ENCODE measurements at places on chromosomes 4 and X.

- no peak for DNase-seq
These were observed 108.0 kb downstream of the ZNF330 start for GRCh38 chr4:141328560-141329173.

GRCh38 chr4:15683143-15683495, 1.5 kb downstream of the FAM200B start:
- no peak for DNase-seq

GRCh38 chr4:47278631-47279030, 184.9 kb downstream of the COMMD8 start:
- no peak for DNase-seq

- no peak for DNase-seq
These were observed 268.1 kb downstream of the DKK2 start for GRCh38 chr4:106767991-106768390.

DNA sequence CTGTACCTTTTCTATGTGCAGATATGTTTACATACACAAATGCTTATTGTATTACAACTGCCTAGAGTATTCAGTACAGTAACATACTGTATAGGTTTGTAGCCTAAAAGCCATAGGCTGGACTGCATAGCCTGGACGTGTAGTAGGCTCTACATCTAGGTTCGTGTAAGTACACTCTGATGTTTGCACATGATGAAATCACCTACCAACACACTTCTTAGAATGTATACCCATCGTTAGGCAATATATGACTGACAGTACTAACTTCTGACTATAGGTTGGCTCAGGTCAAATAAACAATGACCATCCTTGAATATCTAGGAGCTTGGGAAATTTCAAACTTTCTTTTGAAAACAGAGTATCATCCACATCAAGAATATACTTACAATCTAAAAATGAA, 139.0 kb downstream of the CORIN start:
- no peak for DNase-seq

GRCh38 chrX:84748965-84749656, 246.9 kb upstream of the HDX start:
- no peak for DNase-seq

DNA sequence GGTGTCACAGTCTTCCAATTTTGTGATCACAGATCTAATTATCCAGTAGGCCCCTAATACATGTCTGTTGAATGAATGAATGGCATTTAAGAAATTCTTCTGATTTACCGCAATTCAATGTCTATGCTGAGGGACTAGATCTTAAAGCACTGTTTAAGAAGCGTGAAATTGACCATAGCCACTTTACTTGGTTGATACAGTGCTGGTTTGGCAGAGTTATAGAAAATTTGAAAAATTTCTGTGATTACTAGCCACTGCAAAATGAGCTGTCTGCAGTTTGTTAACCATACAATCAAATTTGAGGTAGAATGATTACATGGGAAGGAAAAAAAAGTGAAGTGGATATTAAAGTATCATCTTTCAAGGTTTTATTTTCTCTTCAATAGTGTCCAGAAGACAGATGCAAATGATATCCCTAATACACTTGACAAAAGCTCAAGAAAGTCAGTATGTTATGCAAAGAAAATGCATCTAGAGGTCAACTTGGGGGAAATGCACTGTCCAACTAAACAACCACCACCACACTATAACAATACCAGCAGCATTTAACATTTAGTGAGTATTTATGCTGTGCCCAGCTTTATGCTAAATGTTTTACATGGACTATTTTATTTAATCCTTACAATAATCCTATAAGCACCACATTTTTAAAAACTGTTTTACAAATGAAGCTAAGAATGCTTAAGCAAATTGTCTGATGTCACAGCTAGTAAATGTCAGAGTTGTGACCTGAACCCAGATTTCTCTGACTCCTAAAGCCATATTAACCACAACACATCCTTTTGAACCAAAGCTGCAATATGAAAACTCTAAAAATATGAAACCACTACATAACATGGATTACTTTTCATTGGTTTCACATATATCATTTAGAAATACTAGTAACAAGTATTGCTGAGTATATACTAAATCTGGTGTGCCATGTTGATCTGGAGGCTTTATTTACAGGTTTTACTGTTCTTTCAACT, 217.9 kb upstream of the MAB21L2 start:
- peak; percentile 48 for DNase-seq

DNA sequence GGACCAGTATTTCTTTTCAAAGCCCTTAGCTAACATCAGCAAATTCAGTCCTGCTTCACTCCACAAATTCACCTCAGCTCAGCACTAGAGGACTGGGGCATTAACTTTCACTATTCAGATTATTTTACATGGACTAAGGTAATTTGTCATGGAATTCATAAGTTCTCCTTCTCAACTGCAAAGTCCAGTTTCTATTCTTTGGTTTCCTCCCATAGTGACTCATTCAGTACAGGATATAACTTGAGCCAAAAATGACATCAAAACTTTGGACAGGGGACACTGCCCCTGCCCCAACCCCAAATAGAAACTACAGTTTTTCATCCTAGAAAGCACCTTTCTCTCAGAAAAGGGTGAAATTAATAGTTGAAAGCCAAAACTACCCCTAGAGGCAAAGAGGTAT, 52.7 kb downstream of the COX7B2 start:
- DNase-seq, result no peak

- no peak for DNase-seq
These were observed 257.2 kb downstream of the FBXW7 start for GRCh38 chr4:152278505-152279233.

GRCh38 chr4:77433418-77433733, 172.2 kb upstream of the CXCL13 start:
- DNase-seq, result peak; percentile 87

DNA sequence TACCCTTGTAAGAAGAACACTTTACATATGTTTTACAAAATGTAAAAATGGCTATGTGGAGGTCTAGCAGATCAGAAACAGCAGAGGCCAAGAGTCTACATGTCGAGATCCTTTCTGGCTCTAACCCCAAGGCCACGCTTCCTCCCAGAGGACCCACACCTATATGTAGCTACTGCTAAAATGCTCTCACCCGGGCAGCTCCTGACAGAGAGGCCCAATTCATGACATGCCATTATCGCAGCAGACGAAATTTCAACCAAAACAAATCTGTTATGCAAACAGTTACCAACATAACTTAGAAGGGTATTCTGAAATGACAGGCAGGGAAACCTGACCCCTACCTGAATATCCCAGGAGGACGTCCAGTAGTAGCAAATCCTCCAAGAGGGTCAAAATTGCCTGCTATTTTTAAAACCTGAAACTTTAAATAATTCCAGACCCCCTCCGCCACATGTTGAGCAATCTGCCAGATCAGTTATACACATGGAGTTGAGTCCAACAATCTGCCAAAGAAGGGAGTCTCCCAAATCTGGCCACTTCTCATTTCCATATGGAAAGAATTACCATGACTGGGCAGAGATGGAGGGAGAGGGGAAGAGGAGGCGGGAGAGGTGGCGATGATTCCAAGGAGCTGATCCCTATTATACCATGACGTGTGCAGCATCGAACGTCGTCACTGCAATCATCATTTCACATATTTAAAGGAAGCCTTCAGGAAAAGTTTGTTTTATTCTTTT, 192.9 kb upstream of the TBL1X start:
- DNase-seq, result no peak

- DNase-seq, result peak; percentile 63
These were observed 94.3 kb downstream of the DDIT4L start for GRCh38 chr4:100095729-100096595.

DNA sequence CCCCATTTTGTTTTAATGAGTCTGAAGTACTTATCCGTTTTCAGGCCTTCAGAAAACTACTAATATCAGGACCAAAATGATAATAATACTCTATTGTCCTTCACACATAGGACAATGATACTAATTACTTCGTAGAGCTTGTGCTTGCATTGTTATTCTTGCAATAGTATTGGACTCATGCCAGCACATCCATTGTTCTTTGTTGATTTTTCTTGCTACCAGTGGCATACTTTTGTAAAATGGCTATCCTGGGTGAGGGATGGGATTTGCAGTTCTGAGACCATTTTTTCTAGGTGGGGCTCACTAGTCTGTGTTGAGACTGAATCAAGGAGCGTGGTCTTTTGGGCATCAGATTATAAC, 195.3 kb downstream of the MAML3 start:
- no peak for DNase-seq

DNA sequence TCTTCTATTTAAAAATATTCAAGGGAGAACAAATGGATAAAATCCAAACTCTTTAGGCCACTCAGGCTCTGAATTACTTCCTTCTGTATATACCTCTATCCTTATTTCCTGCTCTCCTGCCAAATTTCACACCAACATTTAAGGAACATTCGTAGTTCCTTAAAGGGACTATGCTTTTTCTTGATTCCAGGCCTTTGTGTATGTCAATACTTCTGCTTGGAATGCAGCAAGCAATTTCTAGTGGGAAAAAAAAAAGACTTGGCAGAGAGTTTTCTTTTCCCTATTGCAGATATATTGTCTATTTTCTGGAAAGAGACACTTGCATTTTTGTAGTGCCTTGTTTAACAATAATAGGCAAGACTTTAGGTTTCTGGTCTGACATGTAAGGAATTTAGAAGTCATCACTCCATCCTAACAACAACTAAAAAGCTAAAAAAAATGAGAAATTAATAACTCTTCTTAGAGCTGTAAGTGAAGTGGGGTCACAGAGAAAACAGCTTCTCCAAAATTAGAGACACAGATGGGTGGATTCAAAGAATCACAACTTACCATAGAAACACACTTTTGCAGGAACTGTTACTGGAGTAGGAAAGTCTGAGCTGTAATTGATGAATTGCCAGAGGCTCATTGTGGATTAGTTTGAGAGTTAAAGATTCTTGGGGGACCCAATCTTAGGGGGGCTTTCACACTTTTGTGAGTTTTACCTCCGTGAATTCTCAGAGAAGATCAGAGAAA, 2.1 kb upstream of the ADH5 start:
- no peak for DNase-seq

DNA sequence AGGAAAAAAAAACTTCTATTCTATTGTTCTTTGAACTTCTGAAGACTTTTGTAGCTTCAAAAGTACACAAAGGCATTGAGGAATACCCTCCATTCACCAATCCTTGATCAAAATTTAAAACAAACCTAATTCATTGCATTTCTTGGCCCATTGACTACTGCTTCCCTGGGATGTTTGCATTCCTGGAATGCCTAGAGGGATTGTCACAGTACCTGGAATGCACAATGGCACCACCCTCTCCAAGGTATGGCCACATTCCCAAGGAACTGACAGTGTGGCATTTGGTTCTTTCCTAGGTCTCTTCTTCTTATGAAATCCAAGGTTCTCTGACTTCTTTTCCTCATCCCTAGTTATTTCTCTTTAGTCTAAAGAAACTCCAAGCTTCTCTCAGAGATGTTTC, 600.7 kb downstream of the CCSER1 start:
- no peak for DNase-seq

DNA sequence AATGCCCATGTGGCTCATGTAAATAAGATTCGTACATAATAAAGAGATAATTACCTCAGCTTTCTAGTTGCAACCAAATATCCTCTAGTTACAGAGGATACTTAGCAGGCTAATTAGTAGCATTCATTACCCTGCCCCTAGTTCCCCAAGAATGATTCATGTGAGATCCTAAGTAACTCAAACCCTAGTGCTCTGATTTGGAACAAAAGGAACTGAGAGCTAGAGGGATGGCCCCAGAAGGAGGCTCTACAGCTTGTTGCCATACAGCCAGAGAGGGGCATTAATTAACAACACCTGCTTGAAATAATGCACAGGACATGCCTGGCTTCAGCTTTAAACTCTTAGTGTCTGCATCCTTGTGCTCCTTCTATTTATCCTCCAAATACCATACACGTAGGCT, 32.6 kb upstream of the CBR4 start:
- no peak for DNase-seq

- DNase-seq, result no peak
These were observed 579 bp downstream of the OGT start for GRCh38 chrX:71533516-71533850.

DNA sequence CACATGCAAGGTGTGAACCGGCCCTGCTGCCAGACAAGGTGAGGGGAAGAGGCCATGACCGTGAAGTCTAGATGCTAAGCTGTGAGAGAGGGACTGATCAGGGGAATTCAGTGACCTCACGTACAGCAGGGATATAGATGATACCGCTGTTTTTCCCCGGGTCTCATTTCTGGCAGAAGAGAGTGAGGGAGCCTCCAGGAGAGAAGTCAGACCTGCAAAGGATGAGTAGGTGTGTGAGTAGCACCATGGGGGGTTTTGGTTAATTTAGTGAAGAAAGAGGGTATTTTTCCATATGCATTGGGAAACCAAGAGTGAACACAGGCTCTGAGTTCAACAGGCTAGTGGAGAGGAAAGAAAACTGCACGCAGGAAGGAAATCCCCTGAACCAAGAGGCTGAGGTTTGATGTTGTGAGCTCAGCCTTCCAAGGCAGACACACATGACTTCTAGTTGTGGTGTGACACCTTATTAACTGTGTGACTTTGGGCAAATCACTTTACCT, 127.6 kb upstream of the GATB start:
- no peak for DNase-seq

- DNase-seq, result no peak
These were observed 187.8 kb downstream of the FRAS1 start for GRCh38 chr4:78244705-78245485.

DNA sequence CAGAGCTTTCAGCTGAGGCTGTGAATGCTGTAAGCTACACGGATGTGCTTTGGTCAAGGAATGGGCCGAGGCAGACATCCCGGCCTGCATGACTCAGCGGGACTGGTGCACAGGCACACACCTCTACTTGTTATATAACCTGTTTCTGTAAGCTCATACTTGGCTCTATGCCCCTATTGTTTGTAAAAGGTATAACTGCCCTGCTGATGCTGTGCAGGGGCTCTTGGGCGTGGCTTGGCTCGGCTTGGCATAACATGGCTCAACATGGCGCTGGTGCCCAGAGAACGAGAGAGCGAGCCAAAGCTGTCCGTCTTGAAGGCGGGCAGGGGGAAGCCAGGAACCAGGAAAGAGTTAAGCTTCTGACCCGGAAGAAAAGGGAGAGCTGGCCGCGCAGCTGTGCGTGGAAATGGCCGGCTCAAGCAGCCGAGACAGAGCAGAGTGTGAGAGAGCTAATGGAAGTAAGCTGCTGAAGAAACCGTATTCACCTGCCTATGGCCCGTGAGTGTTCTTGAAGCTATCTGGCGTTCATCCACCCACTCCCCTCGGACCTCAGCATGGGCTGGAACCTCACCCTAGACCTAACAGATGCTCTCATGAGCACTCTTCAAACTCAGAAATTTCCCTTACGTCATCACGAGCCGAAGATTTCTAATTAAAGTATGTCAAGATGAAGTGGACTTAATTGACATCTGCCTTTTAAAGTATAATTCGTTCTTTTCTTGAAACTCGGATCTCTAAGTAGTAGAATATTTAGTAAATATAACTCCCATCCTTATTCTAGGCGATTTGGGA, 286.3 kb upstream of the AGA start:
- DNase-seq, result no peak

DNA sequence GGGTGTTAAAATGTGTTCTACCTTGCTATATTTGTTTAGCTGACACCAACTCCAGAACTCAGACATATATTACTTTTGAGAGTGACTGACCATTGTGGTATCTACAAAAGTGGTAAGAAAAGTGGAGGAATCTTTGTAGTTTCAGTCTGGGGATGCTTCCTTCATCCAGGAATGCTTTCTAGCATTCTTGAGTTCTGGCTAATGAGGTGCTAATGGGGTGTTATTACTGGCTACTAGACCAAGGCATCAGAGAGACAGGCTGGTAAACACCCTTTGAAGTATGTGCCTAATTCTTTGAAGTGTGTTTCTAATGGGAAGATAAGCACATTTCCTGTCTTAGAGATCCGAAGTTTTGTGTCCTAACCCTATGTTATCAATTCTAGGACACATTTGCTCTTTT, 310.4 kb downstream of the SPRY1 start:
- DNase-seq, result no peak

- DNase-seq, result no peak
These were observed 3.6 kb downstream of the DCTD start for GRCh38 chr4:182913621-182914020.
